ENCODE measurements at places on chromosomes 5 and 9.

DNA sequence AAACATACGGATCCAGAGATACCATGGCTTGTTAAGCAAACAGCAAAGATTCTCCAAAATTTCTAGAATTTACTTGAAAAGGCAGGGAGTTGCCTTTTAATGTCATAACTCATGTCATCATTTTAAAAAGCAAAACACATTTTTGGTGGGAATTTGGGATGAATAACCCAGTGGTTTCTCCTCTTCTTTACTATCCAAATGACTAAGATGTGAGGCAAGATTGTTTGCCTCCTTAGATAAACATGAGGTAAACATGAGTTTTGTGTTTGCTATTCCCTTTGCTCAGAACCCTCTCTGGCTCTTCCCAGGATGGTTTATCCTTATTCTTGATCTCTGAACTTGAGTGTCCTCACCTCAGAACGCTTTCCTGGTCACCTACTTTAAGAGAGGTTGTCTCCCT lies 267.0 kb downstream of the EBF1 start:
- no peak for DNase-seq

- no peak for DNase-seq
These were observed 535.7 kb upstream of the ACO1 start for GRCh38 chr9:31848505-31849285.

DNA sequence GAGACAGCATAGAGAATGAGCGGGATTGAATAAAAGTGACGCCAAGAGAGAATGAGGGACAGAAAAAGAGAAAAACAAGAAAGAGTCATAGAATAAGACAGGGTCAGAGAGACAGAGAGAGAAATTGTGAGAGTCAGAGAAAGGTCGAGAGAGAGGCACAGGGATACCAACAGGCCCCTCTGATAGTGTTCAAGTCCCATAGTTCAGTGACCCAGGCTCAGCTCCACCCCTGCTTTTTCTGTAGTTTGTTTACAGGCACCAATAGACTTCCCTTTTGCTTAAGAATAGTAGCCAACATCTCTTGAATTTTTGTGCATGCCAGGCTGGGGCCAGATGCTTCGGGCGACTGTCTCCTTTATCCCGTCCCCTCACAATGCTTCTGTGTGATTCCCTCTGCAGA lies 62.5 kb downstream of the ARHGEF37 start:
- no peak for DNase-seq

DNA sequence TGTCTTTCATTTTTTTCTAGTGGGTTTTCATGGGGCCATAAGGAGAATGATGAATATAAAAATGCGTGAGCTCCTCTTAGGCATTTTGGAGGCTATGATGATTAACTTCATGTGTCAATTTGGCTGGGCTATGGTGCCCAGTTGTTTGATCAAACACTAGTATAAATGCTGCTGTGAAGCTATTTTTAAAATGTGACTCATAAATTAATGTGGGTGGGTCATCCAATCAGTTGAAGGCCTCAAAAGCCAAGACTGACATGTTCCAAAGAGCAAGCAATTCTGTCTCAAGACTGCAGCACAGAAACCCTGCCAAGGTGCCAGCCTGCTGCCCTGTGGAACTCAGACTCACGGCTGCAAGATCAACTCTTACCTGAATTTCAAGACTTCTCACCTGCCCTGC lies 24.4 kb upstream of the ICE1 start:
- no peak for DNase-seq

GRCh38 chr5:113047234-113047633 lies 70.6 kb downstream of the DCP2 start:
- DNase-seq = no peak

Measured in activated CD4-positive, CD25-positive, alpha-beta regulatory T cell (primary cell).